ENCODE measurements at places on chromosomes 3 and 15.

- no peak for DNase-seq
These were observed 61.0 kb upstream of the PPARG start for GRCh38 chr3:12227833-12228232.

DNA sequence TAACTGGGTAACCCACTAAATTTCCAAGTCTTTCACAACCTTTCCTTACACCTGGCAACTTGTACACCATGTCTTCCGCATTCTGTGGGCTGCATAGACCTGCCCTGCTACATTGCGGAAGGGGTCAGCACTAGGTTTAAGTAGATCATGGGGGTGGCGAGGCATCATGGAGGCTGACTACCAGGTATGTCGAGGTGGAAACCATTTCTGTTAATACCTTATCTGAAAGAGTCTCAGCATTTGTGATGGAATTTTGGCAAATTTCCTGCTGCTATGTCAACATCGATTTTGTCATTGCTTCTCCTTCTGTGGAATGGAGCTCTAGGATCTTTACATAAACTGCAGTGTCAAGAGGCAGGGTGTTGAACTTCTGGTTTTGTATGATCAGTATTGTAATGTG, 187.2 kb downstream of the GHSR start:
- DNase-seq: no peak

GRCh38 chr3:57147071-57147470, 18.1 kb downstream of the IL17RD start:
- no peak for DNase-seq

DNA sequence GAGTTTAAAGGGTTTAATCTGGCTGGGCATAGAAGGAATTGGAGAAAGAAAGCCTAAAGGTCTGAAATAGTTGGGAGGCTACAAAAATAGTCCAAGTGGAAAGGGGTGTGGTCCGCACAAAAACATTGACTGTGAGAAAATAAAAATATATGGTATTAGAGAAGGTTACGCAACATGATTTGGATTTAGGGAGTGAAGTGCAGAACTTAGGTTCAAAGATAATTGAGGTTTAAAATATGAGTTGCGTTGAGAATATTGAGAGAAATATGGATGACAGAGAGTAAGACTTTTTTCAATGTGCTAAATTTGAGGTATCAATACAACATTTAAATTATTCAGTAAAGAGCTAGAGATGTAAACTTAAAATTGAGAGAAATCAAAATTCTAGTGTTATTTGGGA, 15.4 kb upstream of the CMC1 start:
- no peak for DNase-seq

DNA sequence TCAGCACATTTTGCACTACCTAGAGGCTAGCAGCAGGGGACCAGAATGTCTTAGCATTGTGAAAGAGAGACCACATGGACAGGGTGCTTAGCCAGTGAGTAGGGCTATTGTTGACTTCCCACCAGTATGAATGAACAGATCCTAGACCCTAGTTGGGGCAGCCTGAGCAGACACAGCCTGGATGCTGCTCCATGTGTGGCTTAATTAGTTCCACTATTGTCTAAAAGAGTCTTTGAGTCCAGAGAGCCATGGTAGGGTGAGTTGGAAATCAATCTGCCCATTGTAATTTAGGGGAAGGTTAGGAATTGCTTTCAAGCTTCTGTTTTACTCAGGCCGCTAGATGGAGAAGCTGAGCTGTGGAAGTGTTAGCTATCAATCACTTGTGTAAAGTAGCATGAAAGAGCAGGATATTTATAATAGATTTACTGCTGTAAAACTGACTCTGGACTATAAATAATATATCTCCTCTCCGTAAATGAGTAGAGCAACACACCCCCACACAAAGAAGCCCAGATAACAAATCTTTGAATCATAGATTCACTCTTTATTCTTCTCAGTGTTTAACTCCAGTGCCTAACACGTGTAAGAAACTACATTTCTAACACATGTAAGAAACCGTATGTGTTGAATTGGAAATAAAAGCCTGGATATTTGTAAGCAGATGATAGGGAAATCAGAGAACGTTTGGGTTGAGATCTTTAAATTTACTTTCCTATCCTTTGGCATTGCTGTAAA, 4.1 kb upstream of the GCSAM start:
- peak; percentile 49 for DNase-seq

- peak; percentile 57 for DNase-seq
These were observed 3.2 kb upstream of the SIAH2 start for GRCh38 chr3:150765949-150766720.

- DNase-seq: no peak
These were observed 42.8 kb upstream of the FEZF2 start for GRCh38 chr3:62416144-62416543.

DNA sequence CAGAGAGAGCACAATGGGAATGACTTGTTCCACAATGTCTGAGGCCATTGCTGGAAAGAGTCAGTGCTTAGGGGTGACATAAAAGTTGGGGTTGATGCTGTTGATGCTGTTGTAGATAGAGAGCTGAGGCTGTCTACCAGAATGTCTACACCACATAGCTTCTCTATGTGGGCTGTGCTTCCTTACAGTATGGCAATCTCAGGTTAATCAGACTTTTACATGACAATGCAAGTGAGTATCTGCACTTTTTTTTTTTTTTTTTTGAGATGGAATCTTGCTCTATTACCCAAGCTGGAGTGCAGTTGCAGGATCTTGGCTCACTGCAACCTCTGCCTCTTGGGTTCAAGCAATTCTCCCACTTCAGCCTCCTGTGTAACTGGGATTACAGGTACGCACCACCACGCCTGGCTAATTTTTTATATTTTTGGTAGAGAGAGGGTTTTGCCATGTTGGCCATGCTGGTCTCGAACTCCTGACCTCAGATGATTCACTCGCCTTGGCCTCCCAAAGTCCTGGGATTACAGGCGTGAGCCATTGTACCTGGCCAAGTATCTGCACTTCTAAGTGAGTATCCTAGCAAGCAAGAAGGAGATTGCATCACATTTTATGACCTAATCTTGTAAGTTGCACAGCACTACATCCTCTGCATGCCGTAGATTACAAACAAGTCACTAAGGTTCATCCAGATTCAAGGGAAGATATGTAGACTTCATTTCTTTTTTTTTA, 28.7 kb downstream of the DLEC1 start:
- DNase-seq: no peak

DNA sequence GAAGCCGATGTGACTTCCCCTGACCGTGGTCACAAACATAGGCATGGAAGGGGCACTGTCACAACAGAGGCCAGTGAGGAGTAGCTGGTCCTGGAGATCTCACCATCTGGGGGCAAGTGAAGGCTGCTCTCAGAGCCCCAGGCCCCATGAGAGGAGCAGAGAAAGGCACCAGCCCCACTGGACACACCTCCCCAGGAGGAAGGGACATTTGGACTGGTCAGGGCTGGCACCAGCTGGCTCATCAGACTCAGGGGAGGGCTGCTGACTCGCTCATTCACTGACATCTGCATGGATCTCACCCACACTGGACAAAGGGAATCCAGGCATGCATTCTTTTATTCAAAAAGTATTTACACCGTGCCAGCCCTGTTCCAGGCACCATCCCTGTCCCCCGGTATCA, 26.8 kb downstream of the ESYT3 start:
- DNase-seq: no peak

GRCh38 chr3:177144922-177145321, 52.4 kb downstream of the TBL1XR1 start:
- no peak for DNase-seq

- DNase-seq: peak; percentile 72
These were observed at the start of gene GCSAM for GRCh38 chr3:112132975-112133448. TSS of gene GCSAM (minus strand) at chr3:112133248. CDS start at chr3:112133120, 128 bp downstream.

DNA sequence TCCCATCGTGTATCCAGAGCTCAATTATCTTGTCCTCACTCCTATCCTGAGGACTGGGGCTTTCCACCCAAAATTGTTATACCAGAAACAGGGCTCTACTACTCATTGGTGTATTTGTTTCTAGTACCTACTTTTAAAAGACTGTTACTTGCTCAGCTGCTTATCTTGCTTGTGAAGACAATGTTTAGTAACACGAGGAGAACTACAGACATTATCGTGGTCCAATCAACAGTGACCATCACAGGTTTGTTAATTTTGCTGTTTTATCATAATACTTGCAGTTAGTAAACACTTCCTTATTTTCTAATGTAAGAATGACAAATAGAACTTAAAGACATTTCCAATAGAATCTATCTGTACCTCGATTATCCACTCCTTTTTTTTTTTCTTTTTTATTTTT, 13.5 kb downstream of the LRCH3 start:
- DNase-seq: no peak

DNA sequence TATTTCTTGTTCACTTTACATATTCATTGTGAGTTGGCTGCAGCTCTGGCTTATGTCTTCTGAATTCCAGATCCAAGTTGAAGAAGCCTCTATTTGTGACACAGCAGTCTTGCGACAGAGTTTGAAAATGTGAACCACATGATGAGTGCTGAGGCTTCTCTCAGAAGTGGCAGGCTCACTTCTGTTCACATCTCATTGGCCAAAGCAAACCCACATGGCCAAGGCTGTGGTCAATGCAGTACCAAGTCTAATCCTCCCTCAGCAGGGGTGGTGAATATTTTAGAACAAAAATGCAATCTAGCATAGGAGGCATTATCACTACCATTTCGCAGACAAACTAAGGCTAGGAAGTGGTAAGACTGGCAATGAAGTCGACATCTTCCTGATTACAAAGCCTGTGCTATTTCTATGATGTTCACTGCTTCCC, 45.2 kb downstream of the CDCP1 start:
- DNase-seq: no peak

- DNase-seq: no peak
These were observed 37.6 kb downstream of the TMCC1 start for GRCh38 chr3:129855832-129856419.

- DNase-seq: no peak
These were observed 153.4 kb downstream of the OTOL1 start for GRCh38 chr3:161649900-161650484.

GRCh38 chr15:94793207-94793606, 561.8 kb downstream of the MCTP2 start:
- no peak for DNase-seq

DNA sequence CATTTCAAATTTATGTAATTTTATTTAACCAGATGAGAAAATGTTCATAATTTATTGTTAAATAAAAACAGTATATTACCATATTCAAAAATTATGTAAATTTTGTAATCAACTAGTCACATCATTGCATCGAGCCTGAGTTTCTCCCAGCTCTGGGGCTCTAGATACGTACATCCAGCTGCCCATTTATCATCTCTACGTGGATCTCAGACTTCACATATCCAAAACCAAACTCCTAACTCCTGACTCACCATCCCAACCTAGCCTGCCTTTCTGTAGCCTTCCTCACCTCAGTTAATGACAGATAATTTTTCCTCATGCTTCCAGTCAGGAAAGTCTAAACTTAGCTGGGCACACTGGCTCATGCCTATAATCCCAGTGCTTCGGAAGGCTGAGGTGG, 194.8 kb downstream of the SSR3 start:
- no peak for DNase-seq

DNA sequence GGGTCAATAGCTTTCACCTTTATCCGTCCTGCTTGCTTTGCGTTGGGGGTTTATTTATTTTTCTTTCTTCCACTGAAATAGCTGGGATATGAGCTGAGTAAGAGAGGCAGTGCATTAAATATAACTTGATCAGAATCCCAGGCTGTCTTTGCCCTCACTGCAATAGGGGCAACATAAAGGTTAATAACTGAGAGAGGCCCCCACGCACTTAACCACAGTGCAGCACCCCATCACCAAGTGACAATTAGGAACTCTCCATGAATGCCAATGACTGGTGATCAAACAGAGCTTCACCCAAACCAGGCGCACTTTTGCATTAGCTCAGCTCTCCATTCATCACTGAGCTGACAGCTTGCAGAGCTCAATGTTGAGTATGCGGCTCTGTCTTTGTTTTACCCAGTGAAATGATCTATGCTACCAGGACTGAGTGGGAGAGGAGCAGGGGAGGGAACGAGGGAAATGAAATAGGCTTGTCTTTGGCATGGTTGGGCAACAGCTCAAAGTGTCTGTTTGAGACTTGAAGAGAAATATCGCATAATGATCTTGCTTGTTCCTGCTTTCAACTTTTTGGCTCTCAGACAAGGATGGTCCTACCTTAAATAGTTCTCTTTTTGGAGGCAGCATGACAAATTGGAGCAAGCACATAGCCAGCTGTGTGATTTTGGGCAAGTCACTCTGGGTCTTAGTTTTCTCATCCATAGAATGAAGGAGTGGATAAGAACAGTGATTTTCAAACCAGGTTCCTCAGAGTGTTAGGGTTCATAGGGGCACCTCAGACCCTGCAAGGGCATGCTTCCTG, 14.5 kb upstream of the GLCE start:
- DNase-seq: no peak

GRCh38 chr3:138774529-138775253, 60.0 kb downstream of the PIK3CB start:
- DNase-seq: no peak

DNA sequence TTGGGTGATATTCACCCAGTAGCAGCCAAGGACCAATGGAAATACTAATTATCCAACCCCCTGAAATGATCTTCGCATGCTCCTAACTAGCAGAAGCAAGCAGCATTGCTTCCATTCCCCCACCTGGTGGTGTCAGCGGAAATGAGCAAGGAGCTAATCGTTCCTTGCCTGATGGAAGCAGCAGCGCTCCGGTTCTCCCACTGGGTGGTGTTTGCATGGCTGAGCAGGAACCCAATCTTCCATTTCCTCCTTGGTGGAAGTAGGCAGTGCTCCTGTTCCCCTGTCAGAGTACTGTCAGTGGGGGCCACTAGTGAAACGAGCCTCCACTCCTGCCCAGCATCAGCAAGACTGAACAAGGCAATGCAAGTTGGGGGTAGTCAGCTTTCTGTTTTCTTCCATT, 311.5 kb downstream of the CACNA2D3 start:
- no peak for DNase-seq

GRCh38 chr3:143357700-143358099, 238.1 kb downstream of the CHST2 start:
- DNase-seq: no peak

GRCh38 chr15:90540768-90541167, 11.0 kb downstream of the CRTC3 start:
- DNase-seq: no peak

- no peak for DNase-seq
These were observed 44.2 kb downstream of the SGO1 start for GRCh38 chr3:20141851-20142250.

DNA sequence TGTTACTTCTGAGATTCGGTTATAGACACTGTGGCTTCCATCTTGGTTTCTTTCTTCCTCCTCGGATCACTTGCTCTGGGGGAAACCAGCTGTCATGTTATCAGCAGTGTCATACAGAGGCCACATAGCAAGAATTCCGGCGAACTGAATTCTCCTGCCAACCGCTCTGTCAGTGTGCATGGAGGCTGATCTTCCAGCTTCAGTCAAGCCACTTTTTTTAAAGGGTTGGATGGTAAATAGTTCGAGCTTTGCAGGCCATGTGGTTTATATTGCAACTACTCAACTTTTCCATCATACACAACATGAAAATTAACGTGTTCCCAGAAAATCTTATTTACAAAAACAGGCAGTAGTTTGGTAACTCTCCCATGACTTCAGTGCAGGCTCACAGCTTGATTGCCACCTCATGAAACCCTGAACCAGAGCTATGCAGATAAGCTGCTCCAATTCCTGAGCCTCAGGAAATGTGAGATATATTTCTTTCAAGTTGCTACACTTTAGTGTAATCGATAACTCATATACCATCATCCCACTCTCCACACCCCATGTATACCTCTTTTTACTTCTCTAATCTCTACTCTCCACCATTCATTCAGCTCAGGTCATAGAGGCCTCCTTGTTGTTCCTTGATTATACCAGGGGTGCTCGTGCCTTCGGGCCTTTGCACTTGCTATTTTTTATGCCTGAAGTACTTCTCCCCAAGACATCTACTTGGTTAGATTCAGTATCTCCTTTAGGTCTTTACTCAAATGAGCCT, 7.2 kb downstream of the RPL22L1 start:
- no peak for DNase-seq
